ENCODE measurements at places on chromosomes 13 and 19.

GRCh38 chr13:113967729-113968462 is 6.0 kb downstream of the C13orf46 start:
- no peak for DNase-seq

- peak; percentile 40 for DNase-seq
Observed at GRCh38 chr13:51125495-51126226, 14.6 kb upstream of the C13orf42 start.

DNA sequence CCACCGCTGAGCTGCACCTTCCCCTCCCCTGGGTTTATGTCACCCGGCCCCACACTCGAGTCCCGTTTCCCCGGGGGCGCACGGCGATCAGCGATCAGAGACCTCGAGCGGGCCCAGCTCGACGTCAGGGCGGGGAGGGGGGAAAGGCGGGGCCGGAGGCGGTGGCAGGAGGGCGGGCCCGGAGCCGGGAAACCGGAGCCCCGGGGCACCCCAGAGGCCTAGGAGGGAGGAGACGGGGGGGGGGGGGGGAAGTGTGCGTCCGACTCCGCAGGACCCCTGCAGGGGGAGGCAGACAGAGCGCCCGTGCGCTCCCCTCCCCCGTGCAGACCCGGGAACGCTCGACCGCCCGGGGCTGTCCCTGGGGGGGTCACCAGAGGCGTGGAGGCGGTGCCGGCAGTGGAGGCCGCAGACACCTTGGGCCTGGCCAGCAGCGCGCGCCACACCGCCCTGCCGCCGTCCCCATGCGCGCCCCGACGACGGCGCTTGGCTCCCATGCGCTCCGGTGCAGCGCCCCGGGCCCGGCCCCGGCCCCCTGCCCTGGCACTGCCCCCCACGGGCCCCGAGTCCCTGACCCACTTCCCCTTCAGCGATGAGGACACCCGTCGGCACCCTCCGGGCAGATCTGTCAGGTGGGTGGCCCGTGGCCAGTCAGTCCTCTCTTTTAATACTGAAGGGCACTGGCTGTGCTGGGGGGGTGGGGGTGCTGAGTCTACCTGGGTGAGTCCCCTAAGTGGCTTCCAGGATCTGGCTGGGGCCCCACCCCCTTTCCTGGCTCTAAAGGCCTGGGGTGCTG is 11.8 kb downstream of the PDE4A start:
- DNase-seq, result no peak

GRCh38 chr19:3620145-3620816 is 6.3 kb downstream of the CACTIN start:
- no peak for DNase-seq

DNA sequence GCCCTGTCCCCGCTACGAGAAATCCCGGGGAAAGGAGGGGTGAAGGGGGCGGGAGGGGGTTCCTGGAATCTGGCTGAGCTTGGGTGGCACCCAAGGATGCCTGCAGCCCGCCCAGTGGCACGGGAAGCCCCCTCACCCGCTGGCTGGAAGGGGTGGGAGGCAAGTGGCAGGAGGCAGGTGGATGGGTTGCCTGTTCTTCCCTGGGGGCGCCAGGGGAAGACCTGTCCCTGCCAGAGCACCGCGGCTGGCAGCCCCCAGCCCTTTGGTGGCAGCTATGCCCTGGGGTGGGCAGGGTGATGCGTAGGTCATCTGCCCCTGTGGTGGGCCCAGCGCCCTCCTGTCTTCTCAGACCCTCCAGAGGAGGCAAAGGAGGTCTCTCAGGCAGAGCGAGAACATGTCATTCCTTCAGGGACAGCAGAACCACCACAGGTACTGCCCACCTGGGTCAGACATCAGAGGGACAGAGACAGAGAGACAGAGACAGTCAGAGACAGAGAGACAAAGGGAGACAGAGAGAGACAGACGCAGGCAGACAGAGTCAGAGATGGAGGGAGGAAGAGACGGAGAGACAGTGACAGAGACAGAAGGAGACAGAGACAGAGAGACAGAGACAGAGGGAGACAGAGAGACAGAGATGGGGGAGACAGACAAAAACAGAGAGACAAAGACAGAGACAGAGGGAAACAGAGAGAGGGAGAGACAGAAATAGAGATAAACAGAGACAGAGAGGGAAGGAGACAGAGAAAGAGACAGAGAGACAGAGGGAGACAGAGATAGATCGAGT is 36.7 kb downstream of the EFNA2 start:
- no peak for DNase-seq

DNA sequence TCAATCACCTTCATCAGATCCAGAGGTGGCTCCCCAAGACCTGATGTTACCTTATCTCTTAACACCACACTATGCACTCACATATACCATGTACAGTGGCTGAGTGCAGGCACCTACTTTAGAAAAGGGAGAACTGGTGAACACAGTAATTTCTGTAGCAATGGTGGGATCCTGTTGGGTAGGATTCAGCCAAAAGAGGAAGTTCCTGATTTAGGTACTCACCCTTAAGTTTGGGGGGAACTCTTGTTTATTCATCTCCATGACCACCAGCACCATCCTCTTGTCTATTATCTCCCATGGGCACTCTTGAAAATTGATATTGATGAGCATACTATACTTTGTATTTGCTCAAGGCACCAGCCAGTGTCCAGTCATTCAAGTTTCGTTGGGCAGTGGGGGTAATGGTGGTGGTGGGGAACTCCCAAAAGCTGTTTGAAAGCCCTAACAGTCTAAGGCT is 324.4 kb downstream of the LMO7 start:
- DNase-seq, result no peak

DNA sequence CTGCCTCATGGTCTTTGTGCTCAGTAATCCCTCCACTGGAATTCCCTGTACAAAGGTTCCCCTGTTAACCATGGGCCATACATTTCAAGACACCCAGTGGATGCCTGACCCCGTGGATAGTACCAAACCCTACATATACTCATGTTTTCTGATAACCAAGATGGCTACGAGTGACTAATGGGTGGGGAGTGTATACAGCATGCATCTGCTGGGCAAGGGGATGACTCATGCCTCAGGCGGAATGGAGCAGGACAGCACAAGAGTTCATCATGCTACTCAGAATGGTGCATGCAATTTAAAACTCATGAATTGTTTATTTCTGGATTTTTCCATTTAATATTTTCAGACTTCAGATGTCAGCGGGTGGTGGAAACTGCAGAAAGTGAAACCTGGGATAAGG is 13.3 kb upstream of the FGF9 start:
- DNase-seq, result no peak

GRCh38 chr19:32868206-32868950 is 1.2 kb downstream of the SLC7A9 start:
- no peak for DNase-seq

GRCh38 chr13:45690636-45691035 is 11.5 kb upstream of the CBY2 start:
- no peak for DNase-seq

DNA sequence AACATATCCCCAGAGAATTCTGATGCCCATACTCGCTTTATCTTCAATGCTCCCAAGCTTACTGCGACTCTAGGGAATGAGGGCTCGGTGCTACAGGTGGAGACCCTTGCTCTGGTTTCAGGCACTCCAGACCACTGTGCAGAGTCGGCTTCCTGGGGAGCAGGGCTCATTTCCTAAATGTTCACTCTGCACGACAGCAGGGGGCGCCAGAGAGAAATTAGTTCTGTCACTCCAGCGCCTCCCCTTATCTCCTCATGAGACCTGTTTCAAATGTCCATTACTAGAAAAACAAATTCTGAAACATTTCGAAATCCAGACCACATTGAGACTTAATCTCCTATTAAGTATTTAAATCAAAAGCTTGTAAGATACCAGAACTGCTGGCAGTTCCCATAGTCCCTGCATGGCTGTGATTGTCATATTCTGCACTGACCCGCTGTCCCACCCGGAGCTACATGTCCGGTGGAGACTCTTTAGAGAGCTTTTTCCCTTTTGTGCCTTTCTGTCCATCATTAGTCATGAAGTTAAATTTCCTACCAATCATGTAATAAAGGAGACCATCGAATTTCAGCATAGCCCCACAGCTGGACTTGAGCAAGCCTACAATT is 22.4 kb downstream of the EPSTI1 start:
- peak; percentile 73 for DNase-seq

DNA sequence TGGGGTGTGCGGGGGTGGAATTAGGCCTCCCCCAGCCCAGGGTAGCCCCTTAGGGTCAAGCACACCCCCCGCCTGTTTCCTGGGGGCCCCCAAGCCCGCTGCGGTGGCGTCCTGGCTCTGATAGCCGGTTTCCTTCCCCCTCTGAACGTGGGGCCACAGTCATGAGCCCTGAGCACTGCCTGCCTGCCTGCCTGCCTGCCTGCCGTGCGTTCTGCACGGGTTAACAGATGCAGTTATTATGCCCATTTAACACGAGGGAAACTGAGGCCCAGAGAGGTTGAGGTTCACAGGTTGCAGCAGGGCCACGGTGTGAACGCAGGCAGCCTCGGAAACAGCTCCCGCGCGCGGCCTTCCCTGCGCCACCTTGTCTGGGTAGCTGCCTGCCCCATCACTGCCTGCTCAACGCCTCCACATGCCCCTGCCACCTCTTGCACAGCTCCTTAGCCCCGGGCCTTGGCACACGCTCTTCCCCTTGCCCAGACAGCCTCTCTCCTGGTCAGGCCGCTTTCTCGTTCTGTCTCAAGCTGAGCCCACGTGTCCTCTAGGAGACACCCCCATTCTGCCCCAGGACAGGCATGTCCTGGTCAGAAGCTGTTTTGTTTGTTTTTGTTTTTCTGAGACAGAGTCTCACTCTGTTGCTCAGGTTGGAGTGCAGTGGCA is 1.2 kb upstream of the GAMT start:
- DNase-seq, result no peak

DNA sequence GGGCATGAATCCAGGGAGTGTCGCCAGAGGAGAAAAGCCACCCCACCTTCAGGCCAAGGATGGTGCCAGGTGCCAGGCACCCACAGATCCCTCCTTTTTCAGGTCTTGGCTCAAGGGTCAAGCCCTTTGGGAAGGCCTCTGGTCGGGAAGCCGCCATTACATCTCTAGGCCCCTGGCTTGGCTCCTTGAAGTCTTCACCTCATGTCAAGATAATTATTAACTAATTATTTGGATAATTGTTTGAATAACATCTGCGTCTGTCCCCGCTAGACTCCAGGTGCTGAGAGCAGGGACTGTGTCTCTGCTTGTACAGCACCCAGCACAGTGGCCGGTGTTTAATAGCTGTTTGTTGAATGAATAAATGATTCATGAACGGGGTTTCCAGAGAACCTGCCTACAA is 1.2 kb downstream of the KLK13 start:
- DNase-seq, result no peak

DNA sequence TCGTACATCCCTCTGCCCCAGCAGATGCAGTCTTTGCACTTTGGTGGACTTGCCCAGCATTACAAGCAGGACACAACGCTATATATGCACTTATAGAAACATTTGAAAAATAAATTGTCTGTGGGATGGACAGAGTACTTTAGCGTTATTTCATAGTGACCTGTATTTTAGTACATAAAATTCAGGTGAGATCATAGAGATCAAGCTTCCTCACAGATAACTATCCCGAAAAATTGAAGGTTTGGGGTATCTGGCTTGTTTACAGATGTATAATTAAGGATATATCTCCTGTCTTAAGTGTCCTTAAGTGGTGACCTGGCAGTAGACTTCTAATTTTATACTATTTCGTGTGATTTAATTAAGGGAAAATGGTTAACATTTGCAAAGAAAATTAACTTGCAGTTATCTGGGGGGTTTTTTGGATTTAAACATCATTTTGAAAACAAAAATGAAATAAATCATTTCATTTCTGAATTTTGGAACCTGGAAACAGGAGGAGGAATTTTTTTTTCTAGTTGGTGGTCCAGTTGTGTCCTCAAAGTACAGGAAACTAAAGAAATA is 977 bp upstream of the MAB21L1 start:
- no peak for DNase-seq

DNA sequence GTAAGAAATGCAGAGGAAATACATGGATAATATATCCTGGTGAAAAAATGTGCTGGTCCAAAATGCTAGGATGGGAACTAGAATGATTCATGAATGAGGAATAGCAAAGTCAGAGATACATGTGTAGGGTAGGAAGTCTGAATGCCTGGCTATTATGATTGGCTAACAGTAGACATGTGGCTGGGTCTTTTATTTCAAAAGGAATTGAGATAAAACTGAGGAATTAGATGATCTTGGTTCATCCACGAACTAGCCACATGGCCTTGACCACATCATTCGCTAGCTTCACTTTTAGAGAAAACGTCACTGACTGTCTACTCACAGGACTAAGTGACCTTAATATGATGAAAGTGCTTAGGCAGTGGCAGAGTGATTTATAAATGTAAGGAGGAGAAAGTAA is 103.1 kb downstream of the TRPC4 start:
- no peak for DNase-seq

DNA sequence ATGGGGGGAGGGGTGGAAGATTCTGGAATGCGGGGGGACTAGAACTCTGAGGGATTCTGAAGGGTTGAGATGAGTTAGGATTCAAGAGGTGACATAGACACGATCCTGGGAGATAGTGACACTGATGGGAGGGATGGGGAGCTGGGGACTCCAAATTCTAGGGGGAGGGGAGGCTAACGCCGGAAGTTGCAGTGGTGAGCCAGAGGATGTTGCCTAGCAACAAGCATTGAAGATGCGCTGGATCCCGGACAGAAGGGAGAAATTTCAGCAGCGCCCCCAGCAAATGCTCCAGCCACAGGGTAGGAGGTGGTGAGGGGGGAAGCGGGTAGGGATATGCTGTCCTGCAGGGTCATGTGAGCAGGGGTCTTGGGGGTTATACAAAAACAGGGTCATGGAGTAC is 6.9 kb upstream of the LTBP4 start:
- no peak for DNase-seq

DNA sequence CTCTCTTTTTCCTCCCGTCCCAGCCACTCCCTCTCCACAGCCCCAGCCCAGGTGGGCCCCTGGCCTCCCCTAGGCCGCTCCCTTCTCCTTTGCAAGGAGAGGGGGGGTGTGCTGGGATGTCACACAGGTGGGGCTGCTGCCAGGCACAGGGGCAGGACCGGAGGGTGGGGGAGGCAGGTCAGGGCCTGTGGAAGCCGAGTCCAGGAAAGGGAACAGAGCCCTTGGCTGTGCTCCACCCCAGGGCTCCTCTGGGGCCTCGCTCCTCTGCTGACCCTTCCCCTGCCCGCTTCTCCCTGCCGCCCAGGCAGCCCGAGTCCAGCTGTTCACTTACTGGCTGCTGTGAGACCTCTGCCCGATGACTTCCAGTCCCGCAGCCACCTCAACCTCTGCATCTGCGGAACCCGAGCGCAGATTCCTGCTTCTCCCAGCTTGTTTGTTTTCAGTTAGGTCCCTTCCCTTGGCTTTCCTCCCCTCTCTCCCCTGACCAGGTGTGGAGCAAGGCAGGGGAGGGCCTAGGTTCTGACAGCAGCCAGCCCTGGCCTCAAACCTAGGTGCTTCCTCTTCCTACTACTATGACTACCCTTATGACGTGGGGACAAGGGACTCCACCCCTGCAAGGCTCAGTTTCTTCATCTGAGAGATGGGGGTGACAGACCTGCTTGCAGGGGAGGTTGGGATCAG is 850 bp upstream of the KLK11 start:
- no peak for DNase-seq

GRCh38 chr13:31038834-31039552 is 106.5 kb downstream of the TEX26 start:
- peak; percentile 29 for DNase-seq
